GM19239 (cell line): ENCODE measurements at places on chromosomes 6 and 20.
A peak's percentile ranks its signal among the peaks of the same experiment; 100 is the strongest.

DNA sequence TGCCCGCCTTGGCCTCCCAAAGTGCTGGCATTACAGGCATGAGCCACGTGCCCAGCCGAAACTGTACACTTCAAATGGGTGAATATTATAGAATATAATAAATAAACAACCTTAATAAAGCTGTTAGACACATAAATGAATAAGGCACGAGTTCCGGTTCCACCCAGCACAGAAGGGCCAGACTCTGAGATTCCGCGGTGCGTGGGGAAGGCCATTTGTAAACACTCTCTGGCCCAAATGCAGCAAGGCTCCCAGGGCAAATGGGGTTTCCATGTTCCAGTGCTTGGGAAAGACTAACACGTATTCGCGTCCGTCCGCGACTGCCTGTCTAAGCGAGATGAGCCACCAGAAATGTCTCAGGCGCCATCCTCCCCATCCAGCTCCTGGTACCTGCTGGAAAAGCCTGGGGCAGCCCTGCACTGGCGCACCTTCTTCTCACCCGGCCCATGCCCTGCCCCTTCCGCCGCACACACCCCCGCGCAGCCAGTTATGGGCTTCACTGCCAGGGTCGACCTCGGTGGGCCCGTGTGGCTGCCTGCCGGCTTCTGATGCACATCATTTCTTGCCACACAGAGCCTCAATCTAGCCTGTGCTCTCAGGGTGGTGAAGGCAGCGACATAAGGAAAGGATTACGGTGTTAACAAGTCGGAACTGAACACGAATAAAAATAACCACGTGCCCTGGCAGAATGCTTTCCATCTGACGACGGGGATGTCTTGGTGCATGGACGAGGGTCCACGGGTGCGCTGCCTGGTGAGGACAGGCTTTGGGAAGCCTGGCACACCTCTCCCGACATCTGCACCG is 5.5 kb upstream of the LSM14B start:
- no peak for DNase-seq

- no peak for DNase-seq
Measured at GRCh38 chr20:2807019-2807418, 6.6 kb upstream of the CPXM1 start.

DNA sequence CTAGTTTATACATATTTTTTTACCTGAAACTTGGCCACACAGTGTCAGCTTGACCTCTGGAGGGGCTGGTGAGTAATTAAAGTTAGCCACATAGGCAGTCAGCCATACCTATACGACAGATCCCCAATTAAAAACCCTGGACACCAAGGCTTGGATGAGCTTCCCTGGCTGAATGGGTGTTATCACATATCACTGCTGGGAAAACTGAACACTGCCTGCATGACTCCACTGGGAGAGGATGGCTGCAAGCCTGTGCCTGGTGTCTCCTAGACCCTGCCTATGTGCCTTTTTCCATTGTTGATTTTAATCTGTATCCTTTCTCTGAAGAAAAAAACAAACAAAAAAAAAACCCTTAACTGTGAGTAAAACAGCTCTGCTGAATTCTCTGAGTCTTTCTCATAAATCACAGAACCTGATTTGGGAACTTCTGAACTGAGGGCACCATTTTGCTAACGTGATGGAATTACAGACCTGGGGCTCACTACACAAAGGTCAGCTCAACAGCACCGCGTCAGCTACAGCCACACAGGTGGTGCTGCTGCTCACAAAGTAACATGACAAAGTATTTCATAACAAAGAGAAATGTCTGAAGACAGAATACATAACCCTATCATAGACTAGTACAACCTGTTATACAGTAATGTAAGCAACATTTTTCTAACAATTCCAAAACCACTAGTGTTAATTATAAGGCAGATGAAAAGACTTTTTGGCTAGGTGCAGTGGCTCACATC is 97.0 kb downstream of the SLC23A2 start:
- no peak for DNase-seq

GRCh38 chr6:20319520-20320357 is 81.9 kb upstream of the E2F3 start:
- DNase-seq = peak; percentile 85

DNA sequence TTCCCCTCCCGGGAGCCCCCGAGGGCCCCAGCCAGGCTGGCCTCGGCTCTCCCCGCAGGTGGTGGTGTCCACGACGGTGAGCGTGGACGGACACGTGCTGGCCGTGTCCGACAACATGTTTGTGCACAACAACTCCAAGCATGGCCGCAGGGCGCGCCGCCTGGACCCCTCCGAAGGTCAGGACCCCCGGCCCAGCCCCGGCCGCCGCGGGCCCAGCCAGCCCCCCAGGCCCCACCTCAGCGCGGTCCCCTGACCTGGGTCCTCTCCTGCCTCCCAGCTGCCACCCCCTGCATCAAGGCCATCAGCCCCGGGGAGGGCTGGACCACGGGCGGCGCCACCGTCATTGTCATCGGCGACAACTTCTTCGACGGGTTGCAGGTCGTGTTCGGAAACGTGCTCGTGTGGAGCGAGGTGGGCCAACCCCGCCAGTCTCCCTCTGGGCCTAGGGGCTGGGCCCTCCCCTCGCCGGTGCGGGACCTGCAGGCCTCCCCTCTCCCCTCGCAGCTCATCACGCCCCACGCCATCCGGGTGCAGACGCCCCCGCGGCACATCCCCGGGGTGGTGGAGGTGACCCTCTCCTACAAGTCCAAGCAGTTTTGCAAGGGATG is 51.0 kb downstream of the CPXM1 start:
- no peak for DNase-seq
